ENCODE measurements at places on chromosomes 5 and 9. TPM values are rescaled to one million over a fixed set of nuclear protein-coding genes. Genes with fewer than 3 reads are reported as not detected.

- H3K36me3 ChIP-seq: no peaks in the 10 kb centered on the region
- peak overlapping the region; percentile 42 for H3K27ac ChIP-seq
- peaks cover 3% of the 10 kb centered on the region for H3K4me1 ChIP-seq
- H3K27me3 ChIP-seq: no peaks in the 10 kb centered on the region
- DNase-seq: peak; percentile 52
These were observed 5.1 kb upstream of the CDX1 start for GRCh38 chr5:150161242-150162141.

DNA sequence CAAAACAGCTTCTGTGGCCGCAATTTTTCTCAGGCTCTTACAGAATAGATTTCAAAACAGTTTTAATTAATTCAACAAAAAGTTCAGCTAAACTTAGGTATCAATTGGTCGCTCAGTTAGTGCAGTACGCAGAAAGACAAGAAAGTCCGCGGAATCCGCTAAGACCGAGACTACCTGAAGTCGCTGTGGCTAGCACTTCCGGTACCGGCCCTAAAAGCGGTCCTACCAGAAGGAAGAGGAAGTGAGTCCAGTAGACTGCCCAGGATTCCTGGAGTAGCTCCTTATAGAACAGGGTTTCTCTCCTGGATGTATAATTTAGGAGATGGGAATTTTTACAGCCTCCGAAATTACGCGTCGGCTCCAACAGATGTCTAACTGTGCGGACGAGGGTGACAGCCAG lies 16.6 kb upstream of the PCDHB2 start:
- H3K4me3 ChIP-seq: no peak overlapping the region
- no peaks in the 10 kb centered on the region for H3K36me3 ChIP-seq
- H3K4me1 ChIP-seq: no peaks in the 10 kb centered on the region
- no peak overlapping the region for H3K27ac ChIP-seq

GRCh38 chr9:38036359-38037084 lies 32.5 kb downstream of the SHB start:
- H3K4me3 ChIP-seq: no peak overlapping the region
- no peaks in the 10 kb centered on the region for H3K36me3 ChIP-seq
- DNase-seq: peak; percentile 74
- H3K27me3 ChIP-seq: no peaks in the 10 kb centered on the region
- no peak overlapping the region for H3K27ac ChIP-seq
- peaks cover 24% of the 10 kb centered on the region for H3K4me1 ChIP-seq

The SLC6A7 gene
- total RNA-seq: not detected

- no peak overlapping the region for H3K27ac ChIP-seq
- no peaks in the 10 kb centered on the region for H3K4me1 ChIP-seq
- no peak overlapping the region for H3K4me3 ChIP-seq
- H3K27me3 ChIP-seq: peaks cover 2% of the 10 kb centered on the region
- no peaks in the 10 kb centered on the region for H3K36me3 ChIP-seq
These were observed 20.4 kb upstream of the SLC2A6 start for GRCh38 chr9:133499132-133499891.

GRCh38 chr5:17379100-17379951 lies 118.7 kb upstream of the TAF11L2 start:
- H3K36me3 ChIP-seq: no peaks in the 10 kb centered on the region
- no peak overlapping the region for H3K4me3 ChIP-seq
- H3K27ac ChIP-seq: no peak overlapping the region
- H3K27me3 ChIP-seq: no peaks in the 10 kb centered on the region

The SEMA4D gene
- 17.1 TPM for total RNA-seq

DNA sequence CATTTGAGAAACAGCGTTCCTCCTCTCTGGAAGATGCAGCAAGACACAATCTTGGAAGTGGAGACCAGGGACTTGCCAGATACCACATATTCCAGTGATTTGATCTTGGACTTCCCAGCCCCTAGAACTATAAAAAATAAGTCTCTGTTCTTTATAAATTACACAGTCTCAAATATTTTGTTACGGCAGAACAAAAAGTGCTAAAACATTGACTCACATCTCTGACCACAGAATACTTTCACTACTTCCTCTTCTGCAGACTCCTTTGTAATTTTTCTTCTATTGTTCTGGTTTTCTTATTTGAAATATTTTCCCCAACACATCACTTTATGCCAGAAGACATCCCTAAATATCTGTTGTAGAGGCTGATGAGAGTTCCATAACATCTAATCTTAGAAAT lies 706.1 kb upstream of the CDH18 start:
- H3K36me3 ChIP-seq: no peaks in the 10 kb centered on the region
- no peak overlapping the region for H3K27ac ChIP-seq
- no peaks in the 10 kb centered on the region for H3K27me3 ChIP-seq
- H3K4me3 ChIP-seq: no peak overlapping the region
- no peaks in the 10 kb centered on the region for H3K4me1 ChIP-seq
- DNase-seq: no peak

- no peaks in the 10 kb centered on the region for H3K27me3 ChIP-seq
- H3K27ac ChIP-seq: no peak overlapping the region
- no peak for DNase-seq
- no peaks in the 10 kb centered on the region for H3K4me1 ChIP-seq
These were observed 577.7 kb upstream of the FTMT start for GRCh38 chr5:121273833-121274433.

The ZFAND5 gene
- 143 TPM for total RNA-seq

GRCh38 chr5:95973793-95974325 lies 12.2 kb upstream of the ELL2 start:
- H3K4me3 ChIP-seq: no peak overlapping the region
- H3K4me1 ChIP-seq: no peaks in the 10 kb centered on the region
- H3K27me3 ChIP-seq: no peaks in the 10 kb centered on the region
- DNase-seq: no peak

The KLF4 gene
- 41.4 TPM for total RNA-seq

GRCh38 chr9:38277601-38278200 lies 114.8 kb upstream of the ALDH1B1 start:
- no peak for DNase-seq
- no peaks in the 10 kb centered on the region for H3K36me3 ChIP-seq

GRCh38 chr5:131209506-131210150 lies 38.9 kb downstream of the LYRM7 start:
- no peak overlapping the region for H3K4me3 ChIP-seq
- no peaks in the 10 kb centered on the region for H3K4me1 ChIP-seq
- no peak for DNase-seq
- H3K36me3 ChIP-seq: no peaks in the 10 kb centered on the region
- H3K27me3 ChIP-seq: no peaks in the 10 kb centered on the region

- no peaks in the 10 kb centered on the region for H3K27me3 ChIP-seq
- no peaks in the 10 kb centered on the region for H3K36me3 ChIP-seq
- no peak for DNase-seq
- no peaks in the 10 kb centered on the region for H3K4me1 ChIP-seq
- H3K27ac ChIP-seq: no peak overlapping the region
These were observed 12.0 kb downstream of the UGT3A2 start for GRCh38 chr5:36054647-36055046.

The ZNF883 gene
- 5.2 TPM for total RNA-seq

The FYB1 gene
- total RNA-seq: 4.0 TPM
